T-helper 17 cell (primary cell): ENCODE measurements at places on chromosomes 4 and X.

DNA sequence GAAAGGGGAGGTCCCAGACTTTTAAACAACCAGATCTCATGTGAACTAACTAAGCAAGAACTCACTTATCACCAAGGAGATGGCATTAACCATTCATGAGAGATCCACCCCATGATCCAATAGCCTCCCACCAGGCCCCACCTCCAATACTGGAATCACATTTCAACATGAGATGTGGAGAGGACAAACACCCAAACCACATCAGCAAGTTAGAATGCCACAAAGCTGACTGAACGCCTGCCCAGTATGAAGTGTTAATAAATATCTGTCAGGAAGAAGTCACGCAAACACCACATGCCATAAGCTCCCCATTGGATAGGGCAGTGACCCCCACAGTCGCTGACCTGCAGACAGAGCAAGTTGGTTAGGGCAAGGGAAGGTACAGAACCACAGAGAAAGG lies 14.3 kb downstream of the SLC10A6 start:
- DNase-seq = no peak

DNA sequence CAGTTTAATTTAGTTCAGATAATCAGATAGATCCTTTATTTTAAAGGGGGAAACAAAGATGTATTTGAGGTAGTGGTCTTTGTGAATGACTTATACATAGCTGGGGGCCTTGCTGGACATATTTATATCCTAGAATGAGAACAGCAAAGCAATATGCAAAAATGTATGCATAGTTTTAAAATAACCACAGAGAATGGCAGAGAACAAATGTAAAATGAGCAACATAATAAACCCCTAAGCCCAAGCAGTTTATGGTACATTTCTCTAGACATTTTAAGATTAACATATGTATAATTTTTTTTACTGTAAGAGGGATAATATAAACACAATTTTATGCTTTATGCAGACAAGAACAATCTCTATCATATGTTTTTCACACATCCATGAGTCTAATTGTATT lies 434.2 kb upstream of the SMIM31 start:
- no peak for DNase-seq

DNA sequence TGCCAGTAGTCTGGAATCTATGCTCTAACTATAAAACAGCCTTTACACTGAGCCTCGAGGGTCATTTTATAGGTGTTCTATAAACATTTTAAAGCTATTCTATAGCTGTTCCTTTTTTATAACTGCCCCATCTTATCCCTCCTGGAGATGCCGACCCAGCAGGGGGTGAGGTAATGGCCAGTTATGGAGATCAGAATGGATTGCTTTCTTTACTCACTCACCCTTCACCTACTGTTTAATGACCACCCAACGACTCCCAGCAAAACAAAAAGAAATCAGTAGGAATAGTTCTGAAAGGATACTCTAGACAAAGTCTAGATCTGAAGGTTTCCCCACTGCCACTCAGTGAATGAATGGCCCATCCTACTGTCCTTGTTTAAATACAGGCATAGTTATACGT lies 1113.1 kb downstream of the FAT4 start:
- DNase-seq = no peak

DNA sequence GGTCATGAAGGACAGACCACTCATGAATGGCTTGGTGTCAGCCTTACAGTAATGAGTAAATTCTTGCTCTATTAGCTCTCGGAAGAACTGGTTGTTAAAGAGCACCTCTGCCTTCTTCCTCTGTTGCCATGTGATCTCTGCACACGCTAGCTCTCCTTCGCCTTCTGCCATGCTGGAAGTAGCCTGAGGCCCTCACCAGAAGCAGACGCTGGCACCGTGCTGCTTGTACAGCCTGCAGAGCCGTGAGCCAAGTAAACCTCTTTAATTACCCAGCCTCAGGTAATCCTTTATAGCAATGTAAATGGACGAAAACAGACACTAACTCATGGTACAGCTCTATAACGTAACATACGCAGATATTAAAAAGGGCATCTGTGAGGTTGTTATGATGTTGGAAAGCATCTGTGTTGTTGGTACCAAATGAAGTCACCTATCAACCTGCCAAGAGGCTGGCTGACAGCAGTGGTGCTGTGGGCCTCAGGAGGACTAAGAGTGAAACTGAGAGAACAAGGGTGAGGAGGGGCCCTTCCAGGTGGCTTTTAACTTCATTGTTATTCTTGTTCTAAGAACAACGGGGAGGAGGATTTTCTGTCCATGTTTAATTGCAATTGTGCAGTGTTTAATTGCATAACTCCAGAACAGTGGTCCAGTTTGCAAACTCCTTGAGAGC lies 69.2 kb downstream of the CRMP1 start:
- no peak for DNase-seq

GRCh38 chr4:40276546-40276945 lies 58.6 kb upstream of the CHRNA9 start:
- no peak for DNase-seq

- DNase-seq = no peak
Observed at GRCh38 chr4:74098427-74098994, 484 bp downstream of the CXCL2 start.
